T-helper 2 cell treated with Interferon-gamma antibody and Interleukin-4, amounts not matched to agents 5 μg/mL and 100 μg/mL, for 36 hours (primary cell): ENCODE measurements at places on chromosomes 12 and 14.

DNA sequence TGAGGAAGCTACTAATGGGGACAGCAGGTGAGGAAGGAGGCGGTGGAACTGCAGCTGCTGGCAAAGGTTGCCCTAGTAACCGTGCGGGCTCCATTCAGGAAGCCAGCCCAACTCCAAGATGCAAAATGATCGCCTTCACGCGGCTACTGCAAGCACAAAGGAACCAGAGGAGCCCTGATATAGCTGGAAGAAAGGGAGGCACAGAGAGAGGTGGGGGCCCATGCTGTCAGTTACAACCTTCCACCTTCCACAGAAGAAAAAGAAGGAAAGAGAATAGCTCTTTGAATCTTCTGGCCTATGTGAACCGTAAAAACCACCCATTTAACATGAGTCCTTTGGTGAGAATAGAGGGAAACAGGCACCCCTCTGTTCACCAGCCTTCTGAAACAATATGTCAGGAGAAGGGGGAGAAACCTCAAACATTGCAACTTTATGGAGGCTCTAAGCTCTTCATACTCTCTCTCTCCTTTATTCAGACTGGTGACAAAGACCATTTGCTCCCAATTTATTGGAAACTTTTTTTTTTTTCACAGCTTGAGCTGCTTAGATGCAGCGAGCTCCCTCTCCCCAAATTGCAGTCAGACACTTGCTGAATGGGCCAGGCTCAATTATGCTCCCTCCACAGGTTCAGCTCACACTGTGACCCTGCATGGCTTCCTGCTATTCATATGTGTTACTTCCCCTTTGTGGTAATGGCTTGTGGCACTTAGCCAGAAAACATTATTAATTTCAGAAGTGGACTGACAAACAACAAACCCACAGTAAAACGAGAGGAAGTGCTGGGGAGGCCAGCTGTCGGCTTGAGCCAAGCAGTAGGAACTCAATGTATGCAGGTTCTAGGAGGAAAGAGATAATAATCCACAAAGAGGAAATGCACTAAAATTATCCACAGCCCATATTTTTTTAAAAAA is 6.2 kb downstream of the DUSP6 start:
- peak; percentile 66 for DNase-seq

DNA sequence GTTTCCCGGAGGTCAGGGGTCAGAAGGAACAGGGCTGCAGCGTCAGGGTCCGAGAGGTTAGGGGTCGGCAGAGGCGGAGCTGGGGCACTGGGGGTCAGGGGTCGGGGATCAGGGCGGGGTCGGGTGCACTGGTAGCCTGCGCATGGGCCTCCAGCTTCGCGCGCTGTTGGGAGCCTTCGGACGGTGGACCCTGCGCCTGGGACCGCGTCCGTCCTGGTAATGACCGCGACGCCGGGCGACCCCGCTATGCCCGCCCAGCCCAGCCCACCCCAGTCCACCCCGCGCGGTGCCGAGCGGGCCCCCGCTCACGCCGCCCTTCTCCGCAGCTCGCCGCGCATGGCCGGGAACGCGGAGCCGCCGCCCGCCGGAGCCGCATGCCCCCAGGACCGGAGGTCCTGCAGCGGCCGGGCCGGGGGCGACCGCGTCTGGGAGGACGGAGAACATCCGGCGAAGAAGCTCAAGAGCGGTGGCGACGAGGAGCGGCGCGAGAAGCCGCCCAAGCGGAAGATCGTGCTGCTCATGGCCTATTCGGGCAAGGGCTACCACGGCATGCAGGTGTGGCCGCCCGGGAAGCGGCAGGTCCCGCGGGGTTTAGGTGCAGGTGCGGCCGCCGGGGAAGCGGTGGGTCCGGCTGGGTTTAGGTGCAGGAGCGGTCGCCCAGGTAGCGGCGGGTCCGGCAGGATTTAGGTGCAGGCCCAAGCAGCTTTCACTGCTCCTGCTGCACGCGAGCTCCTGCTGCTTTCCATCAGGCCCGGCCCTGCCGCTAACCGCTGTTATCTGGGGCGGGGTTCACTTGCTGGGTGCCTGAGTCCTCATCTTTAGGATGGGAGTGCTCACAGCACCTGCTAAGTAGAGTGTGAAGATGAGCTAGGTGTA is 743 bp downstream of the PUS1 start:
- DNase-seq: peak; percentile 13

DNA sequence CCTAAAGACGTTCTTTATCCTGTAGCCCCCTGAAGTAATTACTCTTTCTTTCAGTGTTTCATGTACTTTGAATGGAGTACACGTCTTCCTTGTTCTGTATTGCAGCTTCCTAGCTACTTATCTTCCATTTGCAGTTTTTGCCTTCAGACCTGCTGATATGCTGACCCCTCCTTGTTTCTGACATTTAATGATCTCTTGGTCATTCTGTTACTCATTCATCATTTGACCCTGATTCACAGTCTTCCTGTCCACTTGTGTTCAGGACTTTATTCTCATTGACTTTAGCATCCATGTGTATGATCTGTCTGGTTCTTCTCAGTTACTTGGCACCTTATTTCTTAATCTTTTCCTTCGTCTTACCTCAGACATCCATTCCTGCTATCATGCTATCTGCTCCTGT is 22.2 kb downstream of the CPSF2 start:
- DNase-seq: no peak

DNA sequence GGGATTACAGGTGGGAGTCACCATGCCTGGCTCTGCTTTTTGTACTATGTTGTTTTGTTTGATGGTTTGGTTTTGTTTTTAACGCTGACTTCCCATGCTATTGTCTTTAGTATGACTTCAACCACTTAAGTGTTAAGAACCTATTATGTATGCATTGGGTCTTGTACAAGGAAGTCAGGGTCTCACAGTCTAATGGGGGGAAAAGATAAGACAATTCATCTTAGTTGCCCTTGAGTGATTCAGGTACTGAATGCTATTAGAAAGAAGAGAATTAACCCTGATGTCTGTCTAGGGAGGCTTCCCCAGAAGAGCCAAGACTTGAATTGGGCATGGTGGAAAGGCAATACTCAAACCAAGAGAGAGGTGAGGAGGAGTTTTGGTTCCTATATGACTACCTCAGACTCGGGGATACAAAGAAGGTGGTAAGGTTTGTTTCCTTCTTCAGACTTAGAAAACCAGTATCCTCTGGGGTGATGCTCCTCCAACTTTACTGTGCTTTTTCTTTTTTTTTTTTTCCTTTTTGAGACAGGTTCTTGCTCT is 64.6 kb downstream of the SUSD6 start:
- peak; percentile 57 for DNase-seq

DNA sequence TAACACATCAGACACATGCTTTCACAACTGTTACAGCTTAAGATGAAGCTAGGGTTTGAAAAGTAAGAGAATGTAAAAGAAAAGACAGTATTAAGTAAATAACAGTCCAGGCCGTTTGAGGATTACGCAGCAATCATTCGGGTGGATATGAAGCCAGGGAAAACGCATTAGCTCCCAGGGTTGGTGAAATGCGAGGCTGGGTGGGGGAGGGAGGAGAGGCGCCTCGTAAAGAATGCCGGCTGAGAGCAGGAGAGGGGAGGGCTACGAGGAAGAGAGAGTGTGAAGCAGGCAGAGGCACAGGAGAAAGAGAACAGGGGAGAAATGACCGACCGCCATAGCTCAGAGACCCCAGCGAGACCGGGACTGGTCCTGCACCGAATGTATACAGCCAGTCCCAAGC is 73.0 kb downstream of the IQSEC3 start:
- no peak for DNase-seq

DNA sequence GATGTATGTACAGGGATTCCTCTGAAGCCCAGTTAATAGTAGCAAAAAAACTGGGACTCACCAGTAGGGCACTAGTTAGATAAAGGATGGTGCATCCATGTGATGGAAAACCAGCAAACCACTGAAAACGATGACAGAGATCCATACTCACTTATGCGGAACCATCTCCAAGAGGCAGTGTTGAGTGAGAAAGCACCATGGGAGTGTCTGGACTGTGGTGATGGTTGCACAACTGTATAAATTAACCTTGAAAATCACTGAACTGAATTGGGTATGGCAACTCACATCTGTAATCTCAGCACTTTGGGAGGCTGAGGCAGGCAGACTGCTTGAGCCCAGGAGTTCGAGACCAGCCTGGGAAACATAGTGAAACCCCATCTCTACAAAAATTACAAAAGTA is 53.6 kb upstream of the ZFP36L1 start:
- DNase-seq: no peak

DNA sequence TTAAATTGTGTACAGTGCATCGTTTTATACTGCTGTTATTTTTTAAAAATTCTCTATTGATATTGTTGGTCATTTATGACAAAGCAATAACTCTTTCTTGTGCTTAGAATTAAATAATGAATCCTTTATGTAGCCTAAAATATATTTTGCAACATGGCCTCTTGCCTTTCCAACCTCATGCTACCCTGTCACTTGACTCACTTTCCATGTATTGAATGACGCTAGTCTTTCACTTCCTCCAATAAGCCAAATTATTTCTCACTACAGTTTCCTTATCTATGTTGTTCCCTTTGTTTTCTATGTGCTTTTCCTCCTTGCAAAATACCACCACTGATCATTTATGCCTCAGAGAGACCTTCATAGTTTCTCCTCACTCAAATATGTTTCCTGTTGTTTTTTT is 16.3 kb upstream of the EPYC start:
- DNase-seq: no peak

DNA sequence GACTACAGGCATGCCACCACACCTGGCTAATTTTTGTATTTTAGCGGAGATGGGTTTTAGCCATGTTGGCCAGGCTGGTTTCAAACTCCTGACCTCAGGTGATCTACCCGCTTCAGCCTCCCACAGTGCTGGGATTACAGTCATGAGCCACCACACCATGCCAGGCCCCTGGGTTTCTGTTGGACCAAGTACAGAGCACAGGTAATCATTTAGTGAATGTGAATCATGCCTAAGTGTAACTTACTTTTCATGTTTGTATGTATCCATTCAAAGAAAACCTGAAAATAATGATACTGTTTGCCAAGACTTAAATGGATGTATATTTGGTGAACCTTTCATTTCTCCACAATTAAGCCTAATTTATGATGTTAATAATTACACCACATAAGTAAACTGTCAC is 65.9 kb downstream of the FGD6 start:
- DNase-seq: no peak

- DNase-seq: peak; percentile 35
These were observed 14.9 kb upstream of the IRF2BPL start for GRCh38 chr14:77043177-77043983.

DNA sequence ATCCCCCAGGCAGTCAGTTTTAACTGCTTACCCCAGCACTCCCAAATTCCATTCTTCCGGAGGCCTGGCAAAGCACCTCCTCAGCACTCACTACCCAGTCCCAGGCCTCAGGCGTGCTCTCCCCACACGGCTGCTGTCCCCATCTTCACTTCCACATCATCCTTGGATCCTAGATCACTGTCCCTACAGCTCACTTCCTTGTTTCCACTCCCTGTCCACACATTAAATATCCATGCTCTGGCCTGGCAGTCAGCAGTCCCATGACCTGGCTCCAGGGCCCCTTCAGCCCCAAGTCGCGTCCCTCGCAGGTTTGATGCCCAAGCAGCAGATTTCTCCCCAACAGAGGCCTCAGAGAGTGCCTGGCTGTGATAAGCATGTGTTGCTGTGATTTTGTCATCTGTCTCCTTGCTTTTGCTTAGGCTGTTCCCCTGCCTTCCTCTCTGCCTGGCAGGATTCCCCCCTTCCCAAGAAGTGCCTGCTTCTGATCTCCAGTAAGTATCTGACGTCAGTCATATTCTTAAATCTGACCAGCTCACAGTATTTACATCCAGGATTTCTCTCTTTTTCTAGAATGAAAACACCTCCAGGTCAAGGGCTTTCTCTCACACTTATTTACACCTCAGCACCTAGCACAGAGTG is 241.7 kb downstream of the ZFP36L1 start:
- no peak for DNase-seq

DNA sequence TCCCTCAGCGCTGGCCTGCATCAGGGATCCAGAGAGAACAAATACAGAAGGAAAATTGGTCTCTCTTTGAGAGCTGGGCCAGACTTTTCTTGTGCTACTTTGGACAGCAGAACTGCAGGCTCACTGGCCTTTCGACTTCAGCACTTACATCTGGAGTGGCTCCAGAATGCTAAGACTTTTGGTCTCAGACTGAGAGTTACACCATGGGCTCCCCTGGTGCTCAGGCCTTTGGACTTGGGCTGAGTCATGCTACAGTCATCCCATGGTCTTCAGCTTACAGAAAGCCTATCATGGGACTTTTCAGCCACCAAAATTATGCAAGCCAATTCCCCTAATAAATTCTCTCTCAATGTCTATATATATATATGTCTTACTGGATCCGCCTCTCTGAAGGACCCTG is 9.0 kb upstream of the CD163 start:
- no peak for DNase-seq

- DNase-seq: no peak
These were observed 30.4 kb upstream of the VWF start for GRCh38 chr12:6154730-6155459.

DNA sequence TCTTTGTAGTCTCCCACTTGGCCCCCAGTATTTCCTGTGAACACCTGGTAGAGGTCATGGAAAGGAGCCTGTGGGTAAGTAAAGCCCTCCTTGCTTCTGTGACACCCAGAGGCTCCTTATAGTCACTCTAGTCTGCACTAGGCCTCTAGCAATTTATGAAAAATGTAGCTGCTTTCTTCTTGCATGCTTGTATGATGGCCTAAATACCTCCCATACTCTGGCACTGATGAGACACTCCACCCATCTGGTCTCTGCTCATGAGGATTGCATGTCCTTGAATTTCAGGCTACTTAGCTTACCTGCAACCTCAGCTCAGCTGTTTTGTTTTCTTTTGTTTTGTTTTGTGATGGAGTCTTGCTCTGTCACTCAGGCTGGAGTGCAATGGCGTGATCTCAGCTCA is 4.6 kb upstream of the A2ML1 start:
- DNase-seq: no peak

- DNase-seq: no peak
These were observed 142.3 kb upstream of the ARHGAP5 start for GRCh38 chr14:31934767-31935266.

DNA sequence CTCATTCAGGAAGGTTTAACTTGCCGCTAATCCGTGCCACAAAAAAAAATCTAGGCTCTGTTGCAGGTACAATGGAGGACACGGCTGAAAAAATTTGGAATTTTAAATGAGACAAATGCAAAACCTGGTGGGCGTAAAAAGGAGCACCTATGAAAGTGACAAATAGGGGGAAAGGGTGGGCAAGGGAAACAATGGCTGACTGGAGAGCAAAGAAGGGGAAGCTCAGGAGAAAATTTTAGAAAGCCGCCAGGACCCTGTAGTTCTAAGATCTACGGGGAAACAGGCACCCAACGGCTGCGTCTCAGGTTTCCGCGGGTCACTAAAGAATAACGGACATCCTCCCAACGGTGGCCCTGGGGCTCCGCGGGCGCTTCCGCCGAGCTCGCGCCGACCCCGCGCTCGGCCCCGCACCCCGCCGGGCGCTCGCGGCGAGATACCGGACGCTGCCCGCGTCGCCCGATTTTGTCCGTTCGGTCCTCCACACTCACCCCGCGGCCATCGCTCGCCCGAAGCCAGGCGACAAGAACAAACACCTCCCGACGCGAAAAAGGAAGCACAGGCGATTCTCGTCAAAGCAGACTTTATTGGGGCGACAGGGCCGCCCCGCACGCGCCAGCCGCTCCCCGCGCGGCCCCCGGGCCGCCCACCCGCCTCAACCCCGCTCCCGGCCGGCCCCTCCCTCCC is 1.1 kb upstream of the YY1 start:
- peak; percentile 51 for DNase-seq
